ENCODE measurements at places on chromosomes 7 and 10.

GRCh38 chr7:118420888-118421287, 196.4 kb downstream of the ANKRD7 start:
- DNase-seq = no peak

DNA sequence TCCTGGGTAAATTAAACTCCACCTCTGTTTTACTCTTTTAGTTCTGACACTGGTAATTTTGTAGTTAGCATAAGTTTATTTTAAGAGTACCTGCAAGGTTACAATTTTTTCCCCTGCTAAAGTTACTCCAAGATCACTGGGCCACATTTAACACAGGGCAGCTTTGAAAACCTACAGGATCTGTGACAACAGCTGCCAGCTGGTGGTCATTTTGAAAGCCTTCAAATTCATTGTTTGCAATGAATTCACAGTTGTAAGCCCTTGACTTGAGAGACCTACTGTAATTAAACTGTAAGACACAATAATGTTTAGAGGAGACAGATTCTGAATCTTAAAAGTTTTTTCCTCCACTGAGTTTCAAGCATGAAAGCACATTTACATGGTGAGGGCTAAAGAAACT, 129.6 kb downstream of the CNOT4 start:
- DNase-seq = no peak

- no peak for DNase-seq
Measured at GRCh38 chr10:127148066-127148932, 48.1 kb downstream of the INSYN2A start.

- no peak for DNase-seq
Measured at GRCh38 chr10:62625484-62625883, 179.0 kb upstream of the ADO start.

GRCh38 chr7:129327076-129327475, 102.2 kb downstream of the AHCYL2 start:
- DNase-seq = no peak

GRCh38 chr10:24096281-24096680, 112.7 kb upstream of the KIAA1217 start:
- no peak for DNase-seq

DNA sequence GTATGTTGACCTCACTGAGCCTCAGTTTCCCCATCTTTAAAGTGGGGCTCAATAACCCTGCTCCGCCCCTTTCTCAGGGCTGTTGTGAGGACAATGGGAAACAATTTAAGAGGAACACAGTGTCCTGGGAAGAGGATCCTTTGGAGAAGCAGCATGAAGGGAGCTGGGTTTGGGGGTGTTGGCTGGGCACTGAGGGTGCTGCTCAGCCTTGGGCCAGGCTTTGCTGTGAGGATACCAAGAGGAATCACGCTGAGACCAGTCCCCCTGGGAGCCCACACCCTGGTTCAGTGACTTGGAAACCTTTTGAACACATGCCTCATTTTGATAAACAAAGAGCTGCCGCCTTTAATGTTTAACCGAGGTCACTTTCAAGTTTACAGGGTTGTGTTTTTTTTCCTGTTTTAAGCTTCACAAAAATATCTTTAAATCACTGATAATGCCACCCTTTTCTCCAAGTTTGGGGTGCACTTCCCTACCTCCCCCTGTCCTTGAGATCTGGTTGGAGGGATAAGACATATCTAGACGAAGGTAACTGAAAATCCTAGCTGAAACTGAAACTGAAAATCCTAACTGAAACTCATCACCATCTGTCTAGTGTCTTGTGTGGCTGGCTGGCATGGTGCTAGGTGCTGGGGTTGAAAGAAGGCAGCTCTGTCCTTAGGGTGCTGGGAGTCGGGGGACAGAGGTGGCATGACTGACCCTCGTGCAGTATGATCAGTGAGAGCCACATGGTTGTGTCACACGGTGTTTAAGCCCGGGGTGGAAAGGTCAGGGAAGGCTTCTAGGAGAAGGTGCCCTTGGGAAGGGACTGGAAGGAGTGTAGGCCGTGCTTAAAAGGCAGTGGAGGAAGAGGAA, 27.7 kb downstream of the ZNF775 start:
- no peak for DNase-seq

GRCh38 chr7:128737867-128738385, 1.2 kb upstream of the CALU start:
- DNase-seq = no peak

DNA sequence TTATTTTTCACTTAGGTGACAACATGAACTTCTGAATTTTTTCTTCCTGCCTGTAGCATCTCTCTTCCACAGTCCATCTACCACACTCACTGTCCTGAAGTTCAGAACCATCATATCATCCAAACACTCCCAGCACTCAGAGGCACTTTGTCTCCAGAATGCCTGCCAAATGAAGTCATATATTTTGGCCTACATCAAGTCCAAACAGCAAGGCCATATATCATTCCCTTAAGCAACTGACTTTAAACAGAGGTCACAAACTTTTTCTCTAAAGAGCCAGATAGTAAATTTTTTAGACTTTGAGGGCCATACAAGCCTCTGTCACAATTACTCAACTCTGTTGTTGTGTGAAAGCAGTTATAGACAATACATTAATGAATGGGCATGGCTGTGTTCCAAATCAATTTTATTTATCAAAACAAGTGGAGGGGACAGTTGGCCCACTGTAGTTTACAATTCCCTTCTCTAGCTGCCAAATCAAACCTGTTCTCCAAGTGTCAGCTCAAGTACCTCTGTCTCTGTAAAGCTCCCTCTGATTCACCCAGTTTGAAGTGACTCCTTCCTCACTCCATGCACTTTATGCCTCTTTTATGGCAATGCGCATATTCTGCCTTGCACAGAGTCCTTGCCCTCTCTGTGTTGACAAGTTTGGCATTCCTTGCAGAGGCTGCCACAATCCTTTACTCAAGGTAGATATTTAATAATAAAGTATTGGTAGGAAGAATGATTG, 305.7 kb downstream of the FZD1 start:
- no peak for DNase-seq

DNA sequence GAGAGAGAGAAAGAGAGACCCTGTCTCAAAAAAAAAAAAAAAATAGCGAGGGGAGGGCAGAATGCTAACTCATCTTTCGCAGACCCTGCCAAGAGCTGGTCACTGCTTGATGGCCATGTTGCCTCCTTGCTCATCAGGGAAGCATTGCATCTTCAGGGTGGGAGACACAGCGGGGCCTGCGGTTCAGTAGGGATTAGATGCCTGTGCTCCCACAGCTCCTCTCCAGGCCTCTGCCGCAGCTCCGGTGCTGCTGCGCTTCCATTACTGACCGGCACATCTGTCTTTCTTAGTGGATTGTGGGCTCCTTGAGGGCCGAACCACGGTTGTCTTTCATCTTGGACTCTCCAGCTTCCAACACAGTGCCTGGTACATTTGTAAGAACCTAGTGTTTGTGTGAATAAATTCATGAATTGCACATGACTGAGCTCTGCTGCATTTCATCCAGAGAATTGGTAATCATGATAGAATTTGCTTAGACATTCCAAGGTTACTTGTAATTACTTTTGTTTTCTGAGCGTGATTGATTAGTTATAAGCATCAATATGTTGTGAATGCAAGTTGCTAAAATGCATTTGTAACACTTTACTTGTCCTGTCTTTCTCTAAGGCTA, 16.8 kb downstream of the HK1 start:
- no peak for DNase-seq

DNA sequence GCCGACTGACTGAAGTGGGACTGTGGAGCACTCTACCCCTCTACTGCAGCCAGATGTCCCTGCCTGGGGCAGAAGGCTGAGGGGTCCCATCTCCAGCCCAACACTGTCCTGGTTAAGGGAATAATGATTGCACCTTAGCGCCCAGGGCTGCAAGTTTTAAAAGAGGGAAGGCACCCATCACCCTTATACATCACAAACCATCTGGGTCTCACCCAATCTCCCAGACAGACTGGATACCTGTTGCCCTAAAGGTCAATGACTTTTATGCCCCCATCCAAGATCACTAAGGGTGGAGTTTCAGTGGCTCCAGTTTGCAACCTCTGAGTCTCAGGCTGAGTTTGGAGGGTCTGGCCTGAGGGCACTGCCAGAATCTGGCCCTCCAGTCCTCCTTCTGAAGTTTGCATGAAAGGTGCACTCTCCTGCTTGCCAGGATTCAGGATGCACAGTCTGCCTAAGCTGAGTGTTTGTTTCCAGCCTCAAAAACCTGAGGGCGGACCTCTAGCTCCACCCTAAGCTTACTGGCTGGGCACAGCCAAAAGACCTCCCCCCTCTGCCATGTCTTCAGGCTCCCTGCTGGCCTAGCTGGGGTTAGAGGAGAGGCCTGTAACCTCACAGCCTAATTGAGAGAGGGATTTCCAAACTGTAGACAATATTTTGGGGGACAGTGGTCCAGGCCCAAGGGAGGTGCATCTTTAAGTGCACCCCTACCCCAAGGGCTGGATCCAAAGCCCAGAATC, 2.5 kb upstream of the EMX2 start:
- DNase-seq = no peak

DNA sequence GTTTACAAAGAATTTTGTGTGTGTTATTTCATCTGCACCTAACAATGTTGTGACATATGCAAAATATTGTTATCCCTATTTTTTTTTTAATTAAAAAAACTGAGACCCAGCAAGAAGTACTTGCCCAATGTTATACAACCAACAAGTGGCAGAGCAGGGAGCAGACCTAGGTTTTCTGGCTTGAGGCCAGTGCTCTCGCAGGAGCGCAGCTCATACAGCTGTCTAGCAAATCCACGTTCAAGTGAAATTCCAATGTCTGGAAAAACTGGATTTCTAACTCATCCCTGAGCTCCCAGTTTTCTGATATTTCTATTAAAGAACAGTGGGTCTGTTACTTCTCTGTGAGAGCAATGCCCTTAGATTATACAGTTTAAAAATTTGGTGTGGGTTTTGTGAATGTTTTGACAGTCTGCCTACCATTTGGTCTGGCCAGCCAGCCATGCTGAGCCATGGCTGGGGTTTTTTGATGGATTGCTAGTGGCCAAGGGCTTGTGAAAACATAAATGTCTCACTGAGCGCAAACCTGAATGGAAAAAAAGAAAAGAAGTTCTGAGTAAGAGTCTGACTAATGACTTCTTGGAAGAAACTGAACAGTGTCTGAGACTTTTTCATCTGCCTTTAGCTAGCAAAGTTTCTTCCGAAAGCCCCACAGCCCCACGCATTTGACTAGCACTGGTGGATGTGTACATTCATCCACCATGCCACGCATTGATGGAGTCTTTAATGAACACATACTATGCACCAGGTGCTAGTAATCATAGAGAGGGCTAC, 15.4 kb upstream of the PRF1 start:
- DNase-seq = no peak

- no peak for DNase-seq
Measured at GRCh38 chr10:90179696-90180407, 478.5 kb downstream of the KIF20B start.

- no peak for DNase-seq
Measured at GRCh38 chr10:52261362-52261761, 52.7 kb upstream of the DKK1 start.

DNA sequence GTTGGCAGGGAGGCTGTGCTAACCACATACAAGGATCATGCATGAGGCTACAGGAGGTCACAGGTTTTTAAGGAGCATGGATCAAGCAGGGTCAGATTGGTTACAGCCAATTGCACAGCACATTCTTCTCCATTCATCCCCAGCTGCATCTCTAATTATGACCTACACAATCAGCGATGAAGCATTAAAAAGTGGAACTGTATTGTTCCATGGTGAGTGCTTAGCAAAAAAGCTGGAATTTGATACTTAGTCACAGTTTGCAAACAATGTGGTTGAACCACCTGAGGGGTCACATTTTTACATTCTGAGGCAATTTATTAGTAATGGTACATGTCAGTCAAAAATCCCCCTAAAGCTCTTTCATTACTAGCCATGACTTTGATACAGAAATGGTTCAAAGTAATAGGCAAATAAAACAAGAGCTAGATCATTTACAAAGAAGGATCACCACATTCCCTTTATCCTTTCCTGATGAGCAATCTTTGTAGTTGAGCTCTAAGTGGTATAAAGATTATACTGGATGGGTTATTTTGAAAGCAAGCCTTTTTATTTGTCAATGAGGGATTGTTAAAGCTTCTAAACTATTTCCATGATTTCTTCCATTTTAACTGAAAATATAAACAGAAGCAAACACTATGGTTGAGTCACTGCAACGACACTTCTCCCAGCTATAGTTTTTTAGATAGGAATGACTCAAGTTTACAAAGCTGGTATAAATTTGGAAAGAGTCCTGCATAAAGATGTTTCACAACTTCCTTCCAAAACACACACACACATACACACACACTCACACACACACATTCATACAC, 217.8 kb upstream of the SEMA3A start:
- DNase-seq = no peak

GRCh38 chr10:4397337-4397736, 428.7 kb upstream of the AKR1E2 start:
- DNase-seq = no peak

- DNase-seq = no peak
Measured at GRCh38 chr10:11663763-11664555, 52.5 kb upstream of the USP6NL start.

GRCh38 chr10:88082806-88083596, 219.6 kb downstream of the PTEN start:
- DNase-seq = no peak

DNA sequence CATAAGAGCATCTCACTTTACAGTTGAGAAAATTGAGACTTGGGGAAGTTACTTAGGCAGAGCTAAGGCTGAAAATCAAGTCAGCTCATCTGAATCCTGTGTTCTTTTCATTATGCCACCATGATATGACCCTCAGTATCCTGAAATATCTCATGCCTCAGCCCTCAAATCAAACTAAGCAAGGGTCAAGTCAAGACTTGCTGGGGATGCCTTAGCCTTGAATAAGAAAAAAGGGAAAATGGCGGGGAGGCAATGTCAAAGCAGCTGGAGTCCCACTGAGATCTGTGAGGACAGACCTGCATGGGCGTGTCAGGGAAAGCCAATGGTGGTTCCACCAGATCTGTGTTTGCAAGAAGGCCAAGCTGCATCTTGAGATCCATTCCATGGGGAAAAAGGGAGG, 91.0 kb upstream of the CACUL1 start:
- DNase-seq = no peak

DNA sequence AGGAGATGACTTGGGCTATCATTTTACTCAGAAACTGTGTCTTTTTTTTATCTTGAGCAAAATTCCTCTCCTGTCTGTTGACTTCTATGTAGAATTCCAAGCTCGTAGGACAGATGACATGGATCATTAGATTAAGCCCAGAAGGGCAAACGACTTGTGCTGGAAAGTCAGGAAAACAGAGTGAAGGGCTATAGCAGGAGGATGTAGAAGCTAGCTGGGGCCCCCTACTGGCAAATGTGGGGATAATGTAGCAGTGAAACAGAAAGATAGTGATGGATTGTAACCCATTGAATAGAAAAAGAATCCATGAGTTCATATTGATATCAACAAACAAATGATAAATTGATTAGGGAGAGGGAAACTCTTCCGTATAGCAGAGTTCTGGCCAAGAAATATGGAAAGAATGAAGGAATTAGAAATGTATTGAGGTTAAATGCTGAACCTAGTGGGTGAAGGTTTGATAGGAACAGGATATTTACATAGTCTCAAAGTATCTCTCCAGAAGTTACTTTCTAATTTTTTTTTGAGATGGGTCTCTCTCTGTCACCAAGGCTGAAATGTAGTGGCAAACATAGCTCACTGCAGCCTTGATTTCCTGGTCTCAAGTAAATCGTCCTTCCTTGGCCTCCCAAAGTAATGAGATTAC, 103.6 kb downstream of the LYZL1 start:
- DNase-seq = no peak

GRCh38 chr7:154676422-154677073, 326.4 kb downstream of the PAXIP1 start:
- no peak for DNase-seq

Data from NCI-H524 treated with DMSO at 0.1 percent for 48 hours (cell line).